ENCODE measurements at places on chromosomes 5 and 9.

- DNase-seq, result no peak
These were observed 116.1 kb upstream of the RASA1 start for GRCh38 chr5:87151547-87151946.

- DNase-seq, result no peak
These were observed 24.2 kb downstream of the ENHO start for GRCh38 chr9:34498553-34498952.

GRCh38 chr9:135607401-135608293 lies 31.7 kb downstream of the GLT6D1 start:
- no peak for DNase-seq

- no peak for DNase-seq
These were observed 4.6 kb downstream of the TEX48 start for GRCh38 chr9:114677418-114677817.

Measured in HEK293T (cell line).